ENCODE measurements at places on chromosomes 7 and 10.

- DNase-seq: no peak
Measured at GRCh38 chr7:131045526-131045925, 282.1 kb upstream of the MKLN1 start.

GRCh38 chr7:81407094-81407493 lies 362.8 kb downstream of the HGF start:
- DNase-seq: no peak

- no peak for DNase-seq
Measured at GRCh38 chr7:88452646-88453045, 146.0 kb upstream of the STEAP4 start.

DNA sequence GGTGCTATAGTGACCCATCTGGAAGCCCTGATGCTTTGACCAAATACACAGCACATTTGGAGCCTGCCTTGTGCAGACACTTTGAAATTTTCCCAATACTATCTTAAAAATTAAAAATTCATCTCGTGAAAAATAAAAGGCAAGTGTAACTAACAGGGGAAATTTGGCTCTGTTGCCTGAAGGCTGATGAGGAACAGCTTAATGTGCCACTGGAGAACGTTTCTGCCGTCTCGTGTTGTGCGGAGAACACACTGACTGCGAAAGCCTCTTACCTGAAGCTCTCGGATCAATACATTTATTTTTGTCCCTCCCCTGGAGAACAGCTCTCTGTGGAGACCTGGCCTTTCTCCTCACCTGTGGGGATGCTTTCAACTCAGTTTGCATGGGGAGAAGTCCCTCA lies 77.2 kb upstream of the CHST15 start:
- no peak for DNase-seq

DNA sequence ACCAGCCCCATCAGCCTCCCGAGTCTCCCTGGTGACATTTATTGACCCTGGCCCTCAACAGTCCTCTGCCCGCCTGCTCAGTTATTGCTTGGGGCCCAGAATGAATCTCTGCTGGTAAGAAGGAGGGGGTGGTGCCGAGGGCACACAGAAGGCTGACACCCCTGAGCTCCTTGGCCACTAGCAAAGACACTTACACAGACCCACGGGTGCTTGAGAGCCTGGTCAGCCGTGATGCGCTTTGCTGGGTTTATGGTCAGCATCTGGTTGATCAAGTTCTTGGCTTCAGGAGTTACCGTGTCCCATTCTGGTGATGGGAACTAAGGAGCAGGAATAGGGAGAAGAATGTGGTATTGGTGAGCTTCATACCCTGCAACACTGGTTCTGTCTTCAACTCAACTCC lies 27.3 kb downstream of the CAMK2G start:
- no peak for DNase-seq

GRCh38 chr10:22501413-22501812 lies 156.1 kb downstream of the SPAG6 start:
- no peak for DNase-seq

GRCh38 chr7:94655126-94655847 lies 646 bp downstream of the SGCE start:
- no peak for DNase-seq

DNA sequence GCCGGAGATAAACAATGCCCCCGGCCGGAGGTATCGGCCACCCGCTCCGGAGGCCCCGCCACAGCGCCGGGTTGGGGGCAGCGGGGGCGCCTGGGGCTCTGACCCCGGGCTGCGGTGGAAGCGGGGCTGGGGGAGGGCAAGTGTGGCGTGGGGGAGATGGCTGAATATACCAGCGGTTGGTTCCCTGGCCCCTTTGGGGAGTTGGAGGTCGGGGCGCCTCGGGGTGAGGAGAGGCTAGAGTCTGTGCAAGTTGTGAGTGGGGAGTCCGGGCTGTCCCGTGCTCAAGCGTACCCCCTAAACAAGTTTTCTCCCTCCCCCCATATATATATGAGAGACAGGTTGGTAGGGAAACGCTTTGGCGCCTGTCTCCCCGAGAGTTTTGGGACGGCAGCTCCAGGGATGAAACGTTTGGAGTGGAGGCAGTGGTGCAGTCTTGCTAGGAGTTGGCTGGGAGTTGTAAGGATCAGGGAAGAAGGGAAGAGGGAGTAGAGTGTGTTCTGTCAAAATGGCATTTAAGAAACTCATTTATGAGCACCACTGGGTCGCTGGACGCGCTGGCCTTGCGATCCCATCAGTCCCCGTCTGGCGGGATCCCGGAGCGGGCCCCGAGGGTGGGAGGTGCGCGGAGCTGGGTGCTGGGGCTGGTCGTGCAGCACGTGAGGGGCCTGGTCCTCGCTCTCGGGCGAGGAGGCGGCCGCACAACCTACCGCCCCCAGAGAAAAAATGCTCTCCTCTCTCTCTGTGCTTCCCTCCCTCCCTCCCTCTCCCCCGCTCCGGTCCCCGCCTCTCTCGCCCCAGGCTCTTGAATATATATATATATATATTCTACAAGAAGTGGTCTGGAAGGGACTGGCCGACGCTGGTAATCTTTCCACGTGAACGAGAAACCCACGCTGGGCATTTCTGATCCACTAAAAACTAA lies 1.1 kb downstream of the TET1 start:
- DNase-seq: no peak

All from thoracic aorta (tissue), 2 donors.